ENCODE measurements at places on chromosomes 2 and 18.

DNA sequence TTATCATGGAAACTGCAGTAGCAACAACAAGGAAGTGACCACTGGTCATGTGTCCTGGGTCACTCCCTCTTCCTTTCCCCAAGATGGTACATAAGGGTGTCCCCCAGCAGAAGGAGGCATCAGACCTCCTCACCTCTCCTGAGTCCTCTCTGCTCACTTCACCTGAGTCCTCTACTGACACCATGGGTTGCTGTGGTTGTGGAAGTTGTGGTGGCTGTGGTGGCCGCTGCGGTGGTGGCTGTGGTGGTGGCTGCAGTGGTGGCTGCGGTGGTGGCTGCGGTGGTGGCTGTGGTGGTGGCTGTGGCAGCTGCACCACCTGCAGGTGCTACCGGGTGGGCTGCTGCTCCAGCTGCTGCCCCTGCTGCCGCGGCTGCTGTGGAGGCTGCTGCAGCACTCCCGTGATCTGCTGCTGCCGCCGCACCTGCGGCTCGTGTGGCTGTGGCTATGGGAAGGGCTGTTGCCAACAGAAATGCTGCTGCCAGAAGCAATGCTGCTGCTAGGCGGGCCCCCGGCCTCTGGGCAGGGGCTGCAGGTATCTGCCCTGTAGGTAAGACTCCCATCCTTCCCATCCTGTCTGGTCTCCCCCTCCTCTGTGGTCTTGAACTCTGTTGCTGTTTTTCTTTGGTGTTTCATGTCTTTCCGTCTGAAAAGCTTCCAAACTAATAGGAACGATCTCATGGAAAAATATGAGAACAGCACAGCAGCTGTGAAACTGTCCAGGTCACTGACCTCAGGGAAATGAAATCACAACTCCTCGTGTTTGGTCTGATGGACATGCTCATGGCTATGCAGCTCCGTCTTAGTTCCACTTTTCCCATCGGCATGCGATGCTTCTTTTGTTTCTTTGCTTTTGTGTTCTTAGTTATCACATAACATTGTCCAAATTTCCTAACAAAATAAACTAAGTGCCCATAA, at the start of gene SCYGR4:
Gene SCYGR4 (plus strand): TSS at position 183 of the 915 bp plus-strand sequence. CDS start 0 bp downstream, at position 183.
- no peak for DNase-seq

GRCh38 chr2:235366390-235366789, 127.5 kb upstream of the AGAP1 start:
- DNase-seq, result no peak

- DNase-seq, result no peak
Observed at GRCh38 chr18:56393870-56394269, 244.5 kb downstream of the TXNL1 start.

GRCh38 chr2:162233197-162233596, 10.0 kb downstream of the FAP start:
- DNase-seq, result no peak

Data from NCI-H1092 treated with DMSO at 0.1 percent for 48 hours (cell line).